Tongue (tissue), 3 donors: ENCODE measurements at places on chromosomes 5 and 9. TPM values are rescaled to one million over a fixed set of nuclear protein-coding genes. Genes with fewer than 3 reads are reported as not detected.

TMEM232 gene
- total RNA-seq = 3.8 TPM

IER5L gene
- total RNA-seq = 10.4 TPM

PCDHGB1 gene
- total RNA-seq = 3.7 TPM

SPATA31E1 gene
- total RNA-seq = not detected

TAS2R1 gene
- total RNA-seq = not detected

GLDC gene
- 1.6 TPM for total RNA-seq

NR5A1 gene
- total RNA-seq = not detected

FBN2 gene
- 215 TPM for total RNA-seq
